Vagina (tissue), 2 donors: ENCODE measurements at places on chromosomes 11 and 22. TPM values are rescaled to one million over a fixed set of nuclear protein-coding genes. Genes with fewer than 3 reads are reported as not detected.

- no peak for DNase-seq
Observed at GRCh38 chr11:645536-645935, 8.5 kb downstream of the DRD4 start.

- no peak for DNase-seq
Observed at GRCh38 chr11:62487738-62488551, 58.7 kb downstream of the AHNAK start.

DNA sequence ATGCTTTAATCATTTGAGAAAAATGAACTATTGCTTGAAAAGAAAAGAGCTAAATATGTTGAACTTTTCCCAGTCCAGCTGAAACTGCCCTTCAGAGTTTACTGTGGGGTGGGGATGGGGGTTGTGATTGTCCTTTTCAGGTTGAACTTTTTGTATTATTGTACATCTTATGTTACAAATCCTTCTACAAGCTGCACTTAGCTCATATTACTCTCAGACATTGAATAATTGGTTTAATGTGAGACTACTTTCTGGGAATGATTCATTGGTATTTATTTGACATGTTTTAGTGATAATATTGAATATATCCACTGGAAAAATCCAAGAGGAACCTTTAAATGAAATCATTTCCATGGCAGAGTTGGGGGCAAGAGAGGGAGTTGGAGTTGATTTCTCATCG is 84.9 kb downstream of the ATXN10 start:
- DNase-seq: no peak

DNA sequence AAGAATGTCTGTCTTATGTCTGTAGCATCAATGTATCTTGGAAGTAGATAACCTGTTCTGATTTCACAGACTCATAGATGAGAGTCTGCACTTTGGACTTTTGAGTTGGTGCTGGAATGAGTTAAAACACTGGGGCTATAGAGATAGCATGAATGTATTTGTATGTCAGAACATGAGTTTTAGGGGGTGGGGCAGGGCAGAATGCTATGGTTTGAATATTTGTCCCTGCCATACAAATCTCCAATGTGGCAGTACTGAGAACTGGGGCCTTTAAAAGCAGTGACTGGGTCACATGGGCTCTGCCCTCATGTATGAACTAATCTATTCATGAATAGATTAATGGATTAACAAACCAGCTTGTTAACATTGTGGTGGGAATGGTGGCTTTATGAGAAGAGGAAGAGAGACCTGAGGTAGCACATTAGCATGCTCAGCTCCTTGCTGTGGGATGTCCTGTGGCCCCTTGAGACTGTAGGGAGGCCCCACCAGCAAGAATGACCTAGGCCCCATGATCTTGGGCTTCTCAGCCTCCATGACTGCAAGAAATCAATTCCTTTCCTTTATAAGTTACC is 15.5 kb upstream of the OR52K1 start:
- DNase-seq: no peak

Gene NOX4
- 9.8 TPM for total RNA-seq

GRCh38 chr22:46775850-46776826 is 13.7 kb downstream of the TBC1D22A start:
- DNase-seq: no peak

Gene SUSD2
- total RNA-seq: 9.1 TPM

- DNase-seq: no peak
Observed at GRCh38 chr11:79686703-79687419, 246.0 kb upstream of the TENM4 start.

GRCh38 chr11:59544869-59545178 is 33.5 kb downstream of the OR4D9 start:
- DNase-seq: no peak

GRCh38 chr22:30328466-30329049 is 1.8 kb upstream of the TBC1D10A start:
- no peak for DNase-seq

- DNase-seq: no peak
Observed at GRCh38 chr11:108601150-108601549, 7.6 kb upstream of the EXPH5 start.

GRCh38 chr11:110098645-110099044 is 5.5 kb downstream of the ZC3H12C start:
- DNase-seq: no peak

DNA sequence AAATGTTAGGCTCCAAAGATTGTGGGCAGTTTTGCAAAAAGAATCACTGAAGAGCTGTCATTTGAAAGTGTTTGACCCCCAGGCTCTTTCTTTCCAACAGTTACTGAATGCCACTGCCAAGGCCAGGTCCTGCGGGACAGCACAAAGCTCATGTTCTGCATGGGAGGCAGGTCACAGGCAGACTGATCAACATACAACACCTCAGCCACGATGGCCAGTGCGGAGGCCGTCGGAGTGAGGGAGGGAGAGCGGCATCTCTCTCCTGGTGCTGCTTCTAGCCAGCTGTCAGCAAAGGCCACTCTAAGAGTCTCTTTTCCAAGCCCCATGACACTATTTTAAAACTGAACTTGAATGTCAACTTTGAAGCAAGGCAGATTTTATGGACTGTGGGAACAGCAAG is 49.9 kb downstream of the ARFGAP3 start:
- no peak for DNase-seq

DNA sequence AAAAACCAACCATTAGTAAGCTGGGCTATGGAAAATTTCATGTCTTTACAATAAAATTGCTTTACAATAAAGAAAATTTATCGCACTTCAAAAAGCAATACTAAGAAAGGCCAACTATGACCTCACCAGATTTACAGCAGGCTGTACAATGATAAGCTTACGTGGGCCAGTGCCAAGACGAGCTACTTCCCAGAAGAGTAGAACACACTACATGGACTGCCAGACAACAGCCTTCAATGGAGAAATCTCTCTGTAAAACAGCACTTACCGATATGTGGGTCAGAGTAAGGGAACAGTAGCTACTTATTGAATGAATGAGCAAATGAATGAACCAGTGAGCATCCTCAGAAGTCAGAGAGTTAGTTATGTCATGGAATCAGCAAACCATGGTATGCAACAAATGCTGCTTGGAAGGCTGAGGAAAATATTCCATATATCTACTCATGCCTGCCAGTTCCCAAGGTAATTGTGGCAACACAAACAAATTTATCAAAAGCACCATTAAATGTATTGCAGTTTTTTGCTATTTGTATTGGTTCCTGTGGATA is 74.4 kb downstream of the SLC36A4 start:
- DNase-seq: no peak

DNA sequence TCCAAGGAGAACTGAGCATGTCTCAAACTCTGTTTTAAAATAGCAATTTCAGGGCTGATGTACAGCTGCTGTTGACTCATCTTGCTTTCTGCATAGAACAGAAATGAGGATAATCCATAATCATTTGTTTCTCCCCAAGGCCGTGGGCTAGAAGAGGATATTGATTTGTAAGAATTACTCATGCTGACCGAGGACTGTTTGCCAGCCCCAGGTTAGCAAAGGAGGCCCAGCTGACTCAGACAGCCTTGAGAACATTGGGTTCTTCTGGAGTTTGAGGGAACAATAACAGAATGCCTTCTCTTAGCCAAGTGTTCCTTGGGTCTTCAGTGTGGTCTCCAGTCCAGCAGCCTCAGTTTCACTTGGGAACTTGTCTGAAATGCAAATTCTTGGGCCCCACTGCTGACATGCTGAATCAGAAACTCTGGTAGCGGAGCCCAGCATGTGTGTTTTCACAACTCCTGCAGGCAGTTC is 92.0 kb downstream of the ZC3H12C start:
- no peak for DNase-seq

Gene ASPHD2
- 2.2 TPM for total RNA-seq

DNA sequence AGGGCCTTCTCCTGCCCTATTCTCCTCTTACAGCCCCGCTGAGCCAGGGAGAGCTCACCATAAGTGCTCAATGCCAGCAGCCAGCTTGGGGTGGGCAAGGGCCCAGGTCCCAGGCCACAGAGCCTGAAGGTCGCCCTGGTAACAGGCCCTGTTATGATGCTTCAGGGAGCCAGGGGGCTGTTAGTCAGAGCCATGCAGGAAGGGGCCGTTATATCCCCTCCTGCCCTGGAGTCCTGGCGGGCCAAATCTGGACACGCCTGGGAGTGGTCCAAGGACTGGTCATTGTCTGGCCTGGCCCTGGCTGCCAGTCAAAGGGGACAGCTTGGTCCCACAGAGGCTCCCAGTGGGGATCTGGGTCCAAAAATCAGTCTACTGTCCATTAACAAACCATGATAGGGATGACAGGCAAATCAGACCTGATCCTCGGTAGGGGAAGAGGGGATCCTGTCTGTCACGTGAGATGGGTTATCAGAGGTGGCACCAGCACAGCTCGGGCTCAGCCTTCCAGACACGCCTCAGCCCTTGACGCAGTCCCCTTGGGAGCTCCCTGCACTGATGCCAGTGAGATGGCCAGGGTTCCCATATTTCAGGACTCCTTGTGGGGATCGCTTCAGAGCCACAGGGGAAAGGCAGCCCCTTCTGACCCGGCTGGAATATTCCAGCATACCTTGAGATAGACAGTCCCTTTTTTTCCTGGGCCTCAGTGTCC is 55.9 kb downstream of the LRRC32 start:
- DNase-seq: no peak

DNA sequence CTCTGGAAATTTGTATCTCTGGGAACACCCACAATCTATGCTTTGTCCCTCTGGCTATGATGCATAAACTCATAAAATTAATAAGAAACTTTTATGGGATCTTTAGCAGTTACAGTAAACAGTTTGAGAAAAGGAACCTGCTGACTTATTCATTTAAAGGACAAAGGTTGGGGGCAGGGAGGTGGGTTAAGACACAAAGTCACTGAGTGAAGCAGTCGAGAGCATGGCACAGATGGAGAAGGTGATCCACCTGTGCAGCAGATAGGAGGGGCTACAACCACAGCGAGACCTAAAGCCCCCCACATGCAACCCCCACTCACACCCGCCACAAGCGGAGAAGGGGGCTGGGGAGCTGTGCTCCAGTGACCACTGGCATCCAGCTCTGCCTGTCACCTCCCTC is 45.0 kb downstream of the SMCO4 start:
- DNase-seq: no peak

Gene KRTAP5-7
- total RNA-seq: not detected

DNA sequence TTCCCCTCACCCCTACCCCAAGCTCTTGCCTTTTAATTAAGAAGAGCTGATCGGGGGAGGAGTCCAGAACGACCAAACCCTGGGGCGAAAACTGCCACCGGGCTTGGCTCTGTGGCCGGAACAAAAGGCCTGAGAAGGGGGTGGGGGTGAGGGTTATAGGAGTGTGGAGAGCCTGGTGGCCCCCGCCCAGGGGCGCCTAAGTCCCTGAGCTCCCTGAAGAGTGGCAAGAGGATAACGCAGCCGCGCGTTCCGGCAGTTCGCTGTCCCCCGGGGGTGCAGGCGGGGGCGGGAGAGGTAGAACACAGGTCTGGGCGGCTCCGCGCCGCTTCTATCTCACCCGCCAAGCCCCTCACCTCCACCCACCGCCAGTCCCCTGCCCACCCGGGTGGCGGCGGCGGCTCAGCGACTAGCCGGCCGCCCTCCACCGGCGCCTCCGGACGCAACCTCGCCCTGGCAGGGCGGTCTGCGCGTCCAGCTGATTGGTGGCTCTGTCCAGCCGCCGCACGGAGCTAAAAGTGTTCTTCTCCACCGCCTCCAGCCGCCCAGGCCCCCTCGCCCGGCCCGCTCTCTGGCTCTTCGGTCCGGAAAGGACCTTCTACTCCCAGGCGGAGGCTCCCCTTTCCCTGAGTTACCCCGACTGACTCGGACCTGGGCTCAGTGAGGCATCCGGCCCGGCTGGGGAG is 18.7 kb upstream of the BDNF start:
- DNase-seq: no peak

- no peak for DNase-seq
Observed at GRCh38 chr11:18802381-18803257, 11.0 kb upstream of the PTPN5 start.

DNA sequence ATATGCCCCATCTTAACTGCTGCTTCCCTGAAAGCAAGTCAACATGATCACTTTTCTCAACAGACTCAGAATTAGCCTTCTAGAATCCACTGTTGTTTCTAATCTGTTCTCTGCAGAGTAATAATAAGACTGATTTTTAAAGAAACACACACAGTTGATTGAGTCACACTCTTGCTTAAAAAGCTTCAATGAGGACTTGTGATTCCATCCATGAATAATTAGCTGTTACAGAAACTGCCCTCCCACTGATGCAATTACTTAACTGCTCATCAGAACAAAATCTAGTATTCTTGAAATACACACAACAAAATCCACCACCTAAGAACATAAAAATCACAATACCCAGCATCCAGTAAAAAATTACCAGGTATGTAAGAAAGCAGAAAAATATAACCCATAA is 100.5 kb upstream of the TIMP3 start:
- no peak for DNase-seq

- no peak for DNase-seq
Observed at GRCh38 chr11:68401856-68402255, 58.7 kb upstream of the PPP6R3 start.

DNA sequence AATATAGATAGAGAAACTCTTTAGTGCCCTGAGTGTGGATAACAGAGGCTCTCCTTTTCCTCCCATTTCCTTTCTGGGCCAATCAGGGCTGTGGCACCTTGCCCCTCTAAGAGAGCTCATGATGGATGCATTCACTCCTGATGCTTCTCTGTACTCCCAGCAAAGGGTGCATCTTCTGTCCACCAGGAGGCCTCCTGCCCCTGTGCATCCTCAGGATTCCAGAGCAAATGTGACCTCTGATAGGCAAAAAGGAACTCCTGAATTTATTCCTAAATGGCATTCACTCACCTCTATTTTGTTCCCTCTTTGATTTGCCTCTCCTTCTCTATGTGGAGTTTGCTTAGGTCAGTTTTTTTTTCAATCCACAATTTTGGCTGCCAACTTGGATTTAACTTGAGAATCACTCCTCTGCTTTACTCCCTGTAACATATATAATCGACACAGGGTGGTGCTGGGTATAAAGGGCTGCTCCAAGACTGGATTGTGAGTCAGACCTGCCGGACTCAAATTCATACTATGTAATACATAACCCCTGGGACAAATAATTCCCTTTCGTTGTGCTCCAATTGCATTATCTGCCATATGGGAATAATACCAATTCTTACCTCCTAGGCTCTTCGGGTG is 1.1 kb upstream of the MRGPRX4 start:
- no peak for DNase-seq

DNA sequence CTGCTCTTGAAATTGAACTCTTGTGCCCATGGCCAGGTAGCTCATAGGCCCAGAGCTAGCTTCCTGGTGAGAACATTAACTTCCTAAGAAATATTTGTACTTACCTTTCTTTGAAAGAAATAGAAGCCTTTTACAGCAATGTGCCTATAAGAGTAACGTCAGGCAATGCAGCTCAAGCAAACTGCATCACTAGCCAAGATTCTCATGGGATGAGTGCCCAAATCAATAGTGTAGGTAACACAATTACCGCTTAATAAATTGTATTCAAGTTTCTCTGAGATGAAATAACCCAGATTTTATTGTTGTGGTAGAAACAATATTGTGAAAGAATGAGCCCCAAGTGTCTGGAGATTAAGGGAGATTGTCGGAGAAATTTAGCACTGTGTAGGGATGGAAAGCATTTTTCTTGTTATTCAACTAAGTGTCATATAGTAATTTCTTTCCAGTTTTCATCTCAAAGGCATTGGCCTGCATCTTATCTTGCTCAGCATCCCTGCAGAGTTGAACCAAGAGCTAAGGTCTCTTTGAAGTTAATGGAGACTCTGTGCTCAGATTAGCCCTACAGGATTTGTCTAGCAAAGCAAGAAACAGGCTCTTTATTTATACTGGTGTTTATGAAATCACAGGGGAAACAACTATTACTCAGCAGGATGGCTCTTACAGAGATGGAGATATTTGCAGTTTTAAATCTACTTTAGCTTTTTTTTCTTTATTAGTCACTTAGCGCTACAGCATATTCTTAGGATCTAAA is 321.0 kb upstream of the PDGFD start:
- no peak for DNase-seq

GRCh38 chr22:47419239-47419638 is 656.8 kb downstream of the TBC1D22A start:
- DNase-seq: peak; percentile 5
